Activated naive CD4-positive, alpha-beta T cell treated with anti-CD3 and anti-CD28 coated beads, Interleukin-2, amount 50 U/mL, for 72 hours (primary cell): ENCODE measurements at places on chromosomes 16 and 17.

DNA sequence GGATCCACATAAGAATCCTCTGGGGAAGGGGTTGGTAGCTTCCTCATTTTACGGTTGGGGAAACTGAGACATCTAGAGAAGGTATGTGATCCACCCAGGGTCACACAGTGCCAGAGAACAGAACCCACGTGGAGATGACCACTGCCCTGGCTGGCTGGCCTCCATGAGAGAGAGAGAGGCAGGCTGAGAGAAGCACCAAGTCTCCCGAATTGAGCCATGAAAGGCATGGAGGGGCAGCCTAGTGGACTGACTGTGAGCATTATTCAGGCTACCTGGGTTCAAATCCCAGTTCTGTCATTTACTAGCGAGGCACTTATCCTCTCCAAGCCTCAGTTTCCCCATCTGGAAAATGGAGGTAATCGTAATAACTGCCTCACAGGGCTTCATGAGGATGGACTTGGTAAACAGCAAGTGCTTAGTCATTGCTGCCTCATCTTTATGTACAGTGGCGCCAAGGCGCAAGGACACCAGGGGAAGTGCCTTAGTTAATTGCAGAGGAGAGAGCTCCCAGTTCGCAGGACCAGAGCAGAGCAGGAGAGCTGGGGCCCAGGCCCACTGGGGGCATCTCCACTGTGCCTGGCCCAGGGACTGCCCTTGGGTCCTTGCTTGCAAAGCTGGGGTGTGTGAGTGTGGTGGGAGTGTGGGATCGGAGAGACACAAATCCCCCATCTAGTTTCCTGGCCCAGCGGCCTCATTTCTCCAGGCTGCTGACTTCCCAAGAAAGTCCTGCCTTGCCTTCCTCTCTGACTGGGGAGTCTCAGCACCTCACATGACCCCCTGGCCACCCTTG lies 61.2 kb downstream of the SNX20 start:
- no peak for DNase-seq

GRCh38 chr16:59574296-59574695 lies 840.2 kb upstream of the GOT2 start:
- no peak for DNase-seq

DNA sequence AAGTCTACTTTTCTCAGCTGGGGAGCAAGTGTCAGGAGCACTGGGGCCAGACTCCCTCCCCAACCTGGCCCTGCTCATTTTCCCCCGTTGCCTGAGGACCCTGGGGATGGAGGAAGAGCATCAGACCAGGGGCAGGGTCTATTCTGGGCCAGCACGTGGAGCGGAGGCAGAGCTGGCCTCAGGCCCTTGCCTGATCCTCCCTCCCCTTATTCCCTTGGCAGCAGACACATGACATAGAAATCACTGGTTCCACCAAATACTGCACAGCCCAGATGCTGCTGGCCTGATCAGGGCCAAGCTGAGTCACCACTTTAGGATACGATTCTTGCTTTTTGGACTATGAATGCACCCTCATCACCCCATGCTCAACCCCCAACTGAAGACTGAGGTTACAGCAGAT lies 15.8 kb upstream of the AGRP start:
- no peak for DNase-seq

GRCh38 chr17:62790564-62790986 lies 17.5 kb downstream of the MARCHF10 start:
- DNase-seq: no peak

DNA sequence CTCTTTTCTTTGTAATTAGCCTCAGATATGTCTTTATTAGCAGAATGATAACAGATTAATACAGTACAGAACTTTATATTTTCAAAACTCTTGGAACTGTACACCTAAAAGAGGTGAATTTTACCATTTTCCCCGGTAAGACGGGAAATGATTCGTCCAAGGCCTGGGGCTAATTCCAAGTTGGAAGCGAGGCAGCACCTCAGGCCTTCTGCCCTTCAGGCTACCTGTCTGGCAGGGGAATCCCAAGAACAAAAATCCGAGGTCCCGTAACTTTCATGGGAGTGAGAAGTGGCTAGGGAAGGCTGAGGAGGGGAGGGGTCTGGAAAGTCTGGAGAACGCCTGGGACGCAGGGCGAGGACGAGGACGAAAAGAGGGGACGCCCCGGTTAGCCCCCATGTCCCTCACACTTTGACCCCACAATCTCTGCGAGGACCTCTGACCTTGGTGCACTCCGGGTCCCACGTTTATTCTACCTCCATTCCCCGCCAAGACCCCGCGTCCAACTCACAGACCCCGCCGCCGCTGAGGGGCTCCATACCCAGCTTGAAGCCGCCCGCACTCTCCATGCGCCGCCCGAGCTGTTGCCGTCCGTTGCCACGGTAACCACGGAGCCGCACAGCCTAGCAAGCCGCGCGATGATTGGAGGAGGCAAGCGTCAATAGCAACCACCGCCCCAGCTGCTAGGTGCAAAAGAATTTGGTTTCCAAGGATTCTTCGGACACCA lies at the start of gene HYDIN:
Gene HYDIN, minus strand, starts transcription at position 601 of the 724 bp plus-strand sequence. CDS start 43,827 bp downstream, outside the sequence.
- peak; percentile 6 for DNase-seq

- DNase-seq: no peak
These were observed 203.6 kb upstream of the CACNG3 start for GRCh38 chr16:24052329-24053098.

- DNase-seq: no peak
These were observed 15.4 kb upstream of the NUBP1 start for GRCh38 chr16:10728003-10728887.

- no peak for DNase-seq
These were observed 18.3 kb downstream of the PSME3IP1 start for GRCh38 chr16:57167538-57167937.

- DNase-seq: no peak
These were observed 56.9 kb downstream of the VMP1 start for GRCh38 chr17:59764292-59764741.

- no peak for DNase-seq
These were observed 127.9 kb downstream of the NPIPB5 start for GRCh38 chr16:22638393-22639206.

- DNase-seq: no peak
These were observed 556.6 kb upstream of the SALL1 start for GRCh38 chr16:51707666-51708065.

DNA sequence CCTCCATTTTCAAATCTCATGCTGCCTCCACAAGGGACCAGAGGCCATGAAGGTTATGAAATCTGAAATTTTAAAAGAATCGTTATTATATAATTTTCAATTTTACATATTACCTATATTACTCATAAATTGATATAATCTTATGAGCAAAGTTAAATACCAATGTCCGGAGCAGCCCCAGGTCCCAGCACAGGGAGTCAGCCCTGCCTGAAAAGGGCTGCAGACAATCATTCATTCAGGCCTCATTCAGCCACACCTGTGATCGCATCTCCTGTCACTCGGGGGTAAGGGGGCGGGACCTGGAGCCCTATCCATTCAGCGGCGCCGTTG lies 172.5 kb downstream of the AHSP start:
- no peak for DNase-seq

DNA sequence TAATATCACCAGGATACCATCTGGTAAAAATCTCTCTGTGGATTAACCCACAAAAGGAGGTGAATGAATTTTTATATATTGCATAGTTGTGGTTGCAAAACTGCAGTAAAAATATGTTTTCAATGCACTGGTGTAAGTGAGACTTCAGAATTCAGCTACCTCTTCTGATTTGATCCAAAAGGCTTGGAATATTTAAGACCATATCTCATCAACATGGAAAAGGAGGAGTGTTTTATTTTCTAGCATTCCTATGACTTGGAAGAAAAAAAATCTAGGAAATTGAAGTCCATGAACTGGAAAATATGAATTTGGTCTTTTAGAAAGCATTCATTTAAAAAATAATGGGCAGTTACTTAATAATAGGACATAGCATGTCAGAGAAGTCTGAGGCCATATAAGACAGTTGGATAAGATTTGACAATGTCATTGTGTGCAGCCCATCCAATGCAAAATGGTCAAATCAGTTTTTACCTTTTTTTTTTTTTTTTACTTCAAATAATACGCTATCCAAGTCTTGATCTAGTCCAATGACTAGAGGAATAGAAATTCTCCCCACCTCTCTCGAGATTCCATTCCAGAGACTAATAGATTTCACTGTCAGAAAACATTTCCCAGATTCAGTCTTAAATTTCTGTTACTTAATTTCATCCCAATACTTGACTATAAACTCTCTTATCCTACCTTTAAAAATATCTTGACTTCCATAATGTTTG lies 364.9 kb upstream of the PMFBP1 start:
- no peak for DNase-seq

GRCh38 chr16:4220358-4220757 lies 21.5 kb downstream of the SRL start:
- no peak for DNase-seq

GRCh38 chr16:9053006-9053601 lies 38.3 kb upstream of the HAPSTR1 start:
- DNase-seq: no peak

DNA sequence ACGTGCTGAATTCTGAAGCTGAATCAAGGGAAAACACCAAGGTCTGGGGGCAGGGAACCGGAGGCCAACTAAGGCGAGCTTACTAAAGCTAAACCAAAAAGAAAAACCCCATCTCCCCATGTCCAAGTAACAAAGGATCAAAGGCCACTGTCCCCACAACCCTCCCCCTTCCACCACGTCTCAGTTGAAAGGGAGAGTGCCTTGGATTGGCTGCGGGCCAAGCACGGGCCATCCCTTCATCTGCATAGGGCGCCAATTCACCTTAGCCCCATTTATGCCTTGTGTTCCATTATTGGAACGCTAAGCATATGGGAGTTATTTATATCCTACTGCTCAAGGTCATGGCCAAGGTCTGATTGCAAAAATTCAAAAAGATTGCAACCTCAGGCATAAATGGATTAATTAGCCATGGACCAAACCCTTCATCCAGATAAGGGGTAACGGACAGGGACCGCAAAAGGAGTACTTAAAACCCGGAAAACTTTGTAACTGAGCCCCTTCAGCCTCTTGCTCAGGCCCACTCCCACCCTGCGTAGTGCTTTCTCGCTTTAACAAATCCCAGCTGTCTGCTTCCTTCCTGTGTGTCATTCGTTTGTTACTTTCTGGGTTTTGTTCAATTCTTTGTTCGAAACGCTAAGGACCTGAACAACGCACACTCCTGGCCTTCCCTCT lies 740 bp upstream of the ATP6V0D1 start:
- DNase-seq: no peak

DNA sequence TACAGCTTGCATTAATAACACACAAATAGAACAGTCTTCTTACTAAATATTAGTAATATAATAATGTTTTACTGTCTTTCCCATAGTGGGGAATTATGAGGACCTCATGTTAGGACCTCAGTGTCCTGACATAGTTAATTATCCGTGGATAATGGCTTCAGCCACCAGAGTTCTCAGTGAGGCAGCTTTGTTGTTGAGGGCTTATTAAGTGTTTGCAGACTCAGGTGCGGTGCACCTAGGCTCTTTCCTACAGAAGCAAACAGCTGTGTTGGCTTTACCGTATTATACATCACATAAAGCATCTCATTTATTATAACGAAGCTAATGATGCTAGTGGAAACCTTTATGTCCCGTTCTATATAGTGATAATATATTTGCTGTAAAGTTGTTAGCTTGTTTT lies 246.7 kb downstream of the FTO start:
- no peak for DNase-seq

- no peak for DNase-seq
These were observed 87.3 kb downstream of the MAP2K6 start for GRCh38 chr17:69501591-69502468.

DNA sequence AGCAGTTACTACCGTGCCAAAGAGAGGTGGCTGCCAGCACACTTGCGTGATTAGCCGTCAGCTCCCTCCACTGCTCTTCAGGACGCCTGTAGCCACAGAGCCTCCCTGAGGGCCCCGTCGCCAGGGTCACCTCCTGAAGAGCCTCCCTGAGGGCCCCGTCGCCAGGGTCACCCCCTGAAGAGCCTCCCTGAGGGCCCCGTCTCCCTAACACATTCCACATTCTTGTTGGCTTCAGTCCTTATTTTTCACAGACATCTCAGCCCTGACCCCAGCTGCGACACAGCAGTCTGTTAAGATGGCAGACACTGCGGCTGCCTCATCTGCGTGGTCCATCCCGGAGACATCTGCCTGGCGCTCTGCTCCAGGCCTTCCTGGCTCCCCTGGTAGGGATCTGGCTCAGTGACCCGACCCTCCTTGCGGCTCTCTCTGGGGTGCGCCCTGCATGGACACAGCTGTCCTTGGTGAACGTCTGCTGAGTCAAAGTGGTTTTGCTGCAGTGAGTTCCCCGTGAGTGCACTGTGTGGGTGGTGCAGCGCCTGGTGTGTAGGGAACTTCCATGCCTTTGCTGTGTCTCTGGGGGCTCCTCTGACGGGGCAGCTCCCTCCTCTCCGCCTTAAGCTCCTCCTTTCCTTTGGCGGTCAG lies 11.4 kb downstream of the ACSF3 start:
- DNase-seq: no peak

DNA sequence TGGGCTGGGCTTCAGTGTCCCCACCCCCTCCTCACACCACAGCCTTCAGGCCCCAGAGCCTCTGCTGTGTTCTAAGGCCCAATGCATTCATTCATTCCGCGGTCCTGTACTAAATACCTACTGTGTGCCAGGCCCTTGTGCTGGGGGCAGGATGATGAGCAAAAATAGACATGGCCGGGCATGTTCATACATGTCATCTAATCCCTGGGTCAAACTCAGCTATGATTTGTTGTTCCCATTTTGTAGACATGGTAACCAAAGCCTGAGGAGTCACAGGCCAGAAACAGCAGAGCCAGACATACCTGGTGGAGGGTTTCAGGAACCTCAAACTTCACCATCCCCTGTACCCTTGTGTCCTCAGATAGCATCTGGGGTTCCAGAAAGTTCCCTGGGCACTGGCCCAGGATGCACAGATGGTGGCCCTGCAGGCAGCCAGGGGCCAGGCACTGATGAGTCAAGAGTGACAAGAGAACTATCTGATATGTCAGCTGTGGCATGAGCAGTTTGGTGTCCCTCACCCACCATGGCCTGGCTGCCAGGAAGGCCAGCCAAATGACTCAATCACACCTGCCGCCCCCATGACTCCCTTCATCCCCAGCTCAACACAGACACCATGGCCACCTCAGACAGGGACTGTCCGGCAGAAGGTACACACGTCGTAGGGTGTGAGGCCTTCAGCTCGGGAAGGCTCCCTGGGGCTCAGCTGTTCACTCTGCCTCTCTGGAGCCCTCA lies 2.7 kb upstream of the RRAD start:
- DNase-seq: no peak

DNA sequence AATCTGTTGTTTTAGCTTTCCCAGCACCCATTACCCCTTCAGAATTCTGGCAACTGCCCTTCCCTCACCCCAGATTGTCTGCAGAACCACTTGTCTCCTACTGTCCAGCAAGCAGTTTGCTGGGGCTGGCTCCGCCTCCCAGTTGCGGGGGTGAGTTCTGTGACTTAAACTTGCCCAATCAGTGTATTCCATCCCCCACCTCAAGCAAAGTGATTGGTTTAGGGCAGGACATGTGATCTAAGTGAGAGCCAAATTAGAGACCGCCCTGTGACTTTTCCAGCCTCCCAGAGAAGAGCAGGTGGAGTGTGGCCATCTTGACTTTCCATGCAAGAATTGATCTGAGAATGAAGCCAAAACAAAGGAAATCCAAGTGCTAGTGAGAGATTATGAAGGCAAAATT lies 22.7 kb upstream of the SRCIN1 start:
- no peak for DNase-seq

GRCh38 chr17:6454495-6455320 lies 10.5 kb downstream of the PIMREG start:
- DNase-seq: no peak

GRCh38 chr17:61551255-61551742 lies 39.7 kb downstream of the NACA2 start:
- no peak for DNase-seq
